ENCODE measurements at places on chromosomes 5 and 9.

GRCh38 chr5:176901260-176902101 lies 2.3 kb upstream of the HK3 start:
- no peak for DNase-seq

- peak; percentile 47 for DNase-seq
Measured at GRCh38 chr9:106112935-106113334, 418.6 kb downstream of the TMEM38B start.

GRCh38 chr5:177603631-177604030 lies 3.7 kb downstream of the B4GALT7 start:
- DNase-seq: no peak

DNA sequence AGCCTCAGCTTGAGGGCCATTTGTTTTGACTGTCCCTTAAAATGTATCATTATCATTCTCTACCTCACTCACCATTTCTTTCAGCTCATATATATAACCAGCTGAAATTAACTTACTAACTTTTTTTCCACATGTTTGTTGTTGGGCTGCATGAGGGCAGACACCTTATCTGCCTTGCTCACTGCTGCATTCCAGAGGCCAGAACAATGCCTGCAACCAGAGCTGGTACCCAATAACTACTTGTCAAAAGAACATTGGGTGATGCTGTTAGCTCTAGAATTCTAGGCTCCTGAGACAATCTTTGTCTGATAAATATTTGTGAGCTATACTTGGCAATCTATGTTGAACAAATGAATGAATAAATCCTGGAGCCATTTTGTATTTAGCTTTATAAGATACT lies 68.3 kb downstream of the HTR4 start:
- no peak for DNase-seq

DNA sequence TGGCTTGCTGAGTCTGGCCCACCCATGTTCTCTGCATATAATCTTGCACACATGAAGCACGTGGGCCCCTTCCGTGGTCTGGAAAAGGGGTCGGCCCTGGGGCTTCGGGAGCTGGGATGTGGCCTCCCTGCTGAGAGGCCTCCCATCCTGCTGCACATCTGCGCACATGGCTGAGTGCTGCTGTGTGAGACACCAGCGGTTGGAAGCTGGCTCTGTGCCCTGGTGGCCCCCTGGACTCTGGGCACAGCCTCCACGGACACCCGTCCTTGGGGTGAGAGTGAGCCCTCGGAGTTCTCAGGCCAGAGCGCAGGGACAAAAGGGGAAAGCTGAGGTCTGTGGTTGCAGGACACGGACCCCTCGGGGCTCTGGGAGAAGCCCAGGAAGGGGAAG lies 115.8 kb downstream of the RXRA start:
- peak; percentile 16 for DNase-seq

GRCh38 chr9:74284581-74285450 lies 212.3 kb upstream of the RORB start:
- no peak for DNase-seq

GRCh38 chr9:123495731-123496130 lies 139.7 kb downstream of the CRB2 start:
- DNase-seq: no peak

- DNase-seq: no peak
Measured at GRCh38 chr5:10595672-10596309, 31.9 kb downstream of the ANKRD33B start.

GRCh38 chr9:87606841-87607521 lies 109.3 kb downstream of the DAPK1 start:
- DNase-seq: no peak

- DNase-seq: no peak
Measured at GRCh38 chr5:2905741-2906140, 154.3 kb upstream of the IRX2 start.

- DNase-seq: peak; percentile 98
Measured at GRCh38 chr9:127770905-127771569, 7.4 kb downstream of the SH2D3C start.

DNA sequence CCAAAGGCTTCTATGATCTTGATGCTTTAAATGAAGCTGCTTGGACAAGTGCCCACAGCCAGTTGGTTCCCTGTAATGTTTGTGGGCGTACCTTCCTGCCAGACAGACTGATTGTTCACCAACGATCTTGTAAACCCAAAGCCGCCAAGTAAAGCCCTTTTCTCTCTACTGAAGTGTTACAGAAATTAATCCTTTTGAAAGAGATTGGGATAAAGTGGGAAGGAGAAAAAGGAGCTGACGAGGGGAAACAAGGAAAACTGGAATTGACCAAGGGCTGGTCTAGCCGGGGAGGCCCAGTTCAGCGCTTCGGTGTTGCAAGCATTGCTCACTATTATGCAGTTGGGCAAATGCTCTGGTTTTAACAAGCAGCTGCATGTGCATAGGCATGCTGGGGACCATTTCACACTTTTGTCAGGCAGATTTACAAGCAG lies 53.2 kb downstream of the ZNF474 start:
- DNase-seq: no peak

DNA sequence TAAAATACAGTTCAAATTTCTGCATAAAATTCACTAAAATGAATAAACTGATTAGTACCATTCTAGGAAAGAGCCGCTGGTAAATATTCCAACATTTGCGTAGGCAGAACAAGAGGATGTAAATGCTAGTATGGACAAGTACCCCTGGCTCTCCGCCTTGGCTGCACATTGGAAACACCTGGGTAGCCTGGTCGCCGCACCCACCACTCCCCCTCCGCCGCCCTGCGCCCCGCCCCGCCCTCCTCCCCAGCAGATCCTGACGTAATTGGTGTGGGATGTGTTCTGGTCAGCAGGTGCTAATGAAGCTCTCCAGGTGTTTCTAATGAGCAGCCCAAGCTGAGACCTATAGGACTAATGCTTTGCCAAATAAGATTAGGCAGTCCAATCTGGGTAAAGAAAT lies 225.7 kb downstream of the FRMD3 start:
- DNase-seq: no peak

DNA sequence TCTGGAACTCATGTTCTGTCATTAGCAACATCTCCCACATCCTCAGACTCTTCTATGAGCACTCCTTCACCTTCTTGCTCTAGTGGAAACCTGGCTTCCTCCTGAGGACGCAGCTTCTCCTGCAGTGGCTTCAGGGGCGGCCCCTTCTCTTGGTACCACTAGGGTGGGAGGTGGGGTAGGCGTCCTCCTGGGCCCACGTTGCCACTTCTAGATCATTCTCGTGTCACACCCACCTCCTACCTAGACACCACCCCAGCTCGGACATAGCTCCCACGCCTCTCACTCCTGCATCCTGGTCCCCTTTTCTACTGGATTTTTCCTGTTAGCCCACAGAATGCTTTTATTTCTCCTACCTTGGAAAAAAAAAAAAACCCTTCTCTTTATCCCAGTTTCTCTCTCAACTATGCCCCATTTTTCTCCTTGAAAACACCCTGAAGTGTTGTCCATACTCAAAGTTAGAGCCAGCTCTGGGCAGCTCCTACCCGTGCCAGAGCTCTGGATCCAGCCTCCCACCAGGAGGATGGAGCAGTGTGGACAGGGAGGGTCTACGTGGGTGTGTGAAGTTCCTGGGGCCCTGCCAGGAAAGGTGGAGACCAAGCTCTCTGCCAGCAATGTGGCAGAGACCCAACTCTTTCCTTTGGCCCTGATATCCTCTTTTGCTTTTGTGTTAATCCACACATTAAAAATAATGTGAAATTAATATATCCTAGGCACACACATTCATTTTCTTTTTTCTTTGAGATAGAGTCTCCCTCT lies 179.2 kb downstream of the HSPA4 start:
- DNase-seq: no peak

- no peak for DNase-seq
Measured at GRCh38 chr5:149936044-149936699, 8.4 kb downstream of the PDE6A start.

DNA sequence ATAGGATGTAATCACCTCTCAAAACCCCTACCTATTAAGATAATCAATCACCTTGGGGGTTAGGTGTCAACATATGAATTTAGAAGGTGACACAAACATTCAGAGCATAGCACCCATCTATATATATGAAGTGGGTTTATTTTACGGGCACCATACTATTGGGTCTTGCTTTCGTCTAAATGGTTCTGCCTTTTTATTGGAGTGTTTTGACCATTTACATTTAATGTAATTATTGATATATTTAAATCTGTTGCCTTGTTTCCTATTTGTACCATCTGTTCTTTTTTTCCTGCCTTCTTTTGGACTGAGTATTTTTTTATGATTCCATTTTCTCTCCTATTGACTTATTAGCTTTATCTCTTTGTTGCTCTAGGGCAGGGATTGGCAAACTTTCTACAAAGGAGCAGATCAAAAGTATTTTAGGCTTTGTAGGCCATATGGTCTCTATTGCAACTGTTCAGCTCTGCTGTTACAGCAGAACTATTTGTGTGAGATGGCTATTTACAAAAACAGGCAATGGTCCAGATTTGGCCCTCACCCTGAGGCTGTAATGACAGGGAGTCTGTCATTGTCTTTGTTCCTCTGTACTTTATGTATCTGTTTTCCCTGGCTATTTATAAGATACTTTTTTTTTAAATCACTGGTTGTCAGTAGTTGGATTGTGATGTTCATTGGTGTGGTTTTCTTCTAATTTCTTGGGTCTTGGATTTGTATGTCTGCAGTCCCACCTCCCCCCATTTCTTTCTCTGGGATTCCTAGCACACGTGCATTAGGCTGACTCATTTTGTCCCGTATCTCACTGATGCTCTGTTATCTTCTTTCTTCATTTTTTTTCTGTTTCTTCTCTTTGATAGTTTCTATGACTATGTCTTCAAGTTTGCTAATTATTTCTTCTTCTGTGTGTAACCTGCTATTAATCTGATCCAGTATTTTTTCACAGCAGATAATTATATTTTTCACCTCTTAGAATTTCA lies 127.1 kb downstream of the DAB2IP start:
- DNase-seq: no peak

DNA sequence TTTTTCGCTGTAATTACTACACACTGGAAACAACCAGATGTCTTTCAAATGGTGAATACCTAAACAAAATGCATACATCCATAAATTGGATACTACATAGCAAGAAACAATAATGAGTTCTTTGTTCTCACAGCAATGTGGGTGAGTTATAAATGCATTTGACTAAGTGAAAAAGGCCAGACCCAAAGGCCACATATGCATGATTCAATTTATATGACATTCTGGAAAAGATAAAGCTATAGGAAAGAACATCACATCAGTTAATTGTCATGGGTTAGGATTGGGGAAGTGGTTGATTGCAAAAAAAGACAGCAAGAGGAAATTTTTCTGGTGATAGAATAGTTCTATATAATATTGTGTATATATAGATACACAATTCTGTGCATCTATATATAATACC lies 198.9 kb downstream of the CYLC2 start:
- no peak for DNase-seq

- DNase-seq: no peak
Measured at GRCh38 chr5:151703227-151703626, 16.5 kb upstream of the SPARC start.

DNA sequence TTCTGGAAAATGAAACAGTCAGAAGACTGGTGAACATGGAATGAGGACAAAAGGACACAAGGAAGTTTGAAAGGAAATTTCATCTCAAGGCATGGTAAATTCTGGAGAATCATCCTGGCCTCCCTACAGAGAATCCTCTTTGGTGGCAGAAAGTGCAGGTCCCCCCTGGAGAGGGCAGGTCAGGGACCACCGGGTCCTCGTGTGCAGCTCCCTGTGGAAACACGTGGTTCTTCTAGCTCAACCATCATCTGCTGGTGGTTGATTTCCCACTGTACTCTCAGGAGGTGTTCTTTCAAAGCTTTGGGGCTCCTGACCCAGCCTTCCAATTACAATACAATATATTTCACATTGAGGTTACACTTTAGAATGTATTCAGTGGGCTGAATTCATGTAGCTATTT lies 2.6 kb upstream of the GTF3C5 start:
- DNase-seq: no peak

- no peak for DNase-seq
Measured at GRCh38 chr5:9850456-9850855, 220.3 kb upstream of the TAS2R1 start.

DNA sequence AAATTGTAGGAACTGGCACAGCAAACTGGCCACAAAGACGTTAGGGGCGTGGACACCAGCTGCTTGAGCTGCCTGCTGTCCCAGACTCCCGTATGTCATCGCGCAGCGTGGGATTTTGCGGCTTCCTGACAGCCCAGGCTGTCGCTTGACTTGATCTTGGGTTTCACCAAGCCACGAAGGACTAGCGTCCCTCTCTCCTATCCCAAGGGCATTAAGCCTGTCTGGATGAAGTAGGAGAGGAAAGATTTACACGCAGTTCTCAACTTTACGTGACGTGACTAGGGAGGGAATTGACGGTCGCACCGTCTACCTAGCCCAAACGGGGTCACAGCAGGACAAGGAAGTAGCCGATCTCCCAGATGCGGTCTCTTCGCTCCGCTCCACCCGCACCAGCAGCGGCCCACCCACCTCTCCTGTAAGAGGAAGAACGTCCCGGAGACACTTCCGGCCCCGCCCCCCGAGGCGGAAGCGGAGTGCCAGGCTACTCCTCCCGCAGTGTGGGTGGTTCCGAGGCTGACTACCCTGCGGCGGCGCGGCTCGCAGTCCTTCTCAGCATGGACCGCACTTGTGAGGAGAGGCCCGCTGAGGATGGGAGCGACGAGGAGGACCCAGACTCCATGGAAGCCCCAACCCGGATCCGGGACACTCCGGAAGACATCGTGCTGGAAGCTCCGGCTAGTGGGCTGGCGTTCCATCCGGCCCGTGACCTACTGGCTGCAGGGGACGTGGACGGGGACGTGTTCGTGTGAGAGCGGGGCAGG lies at the start of gene WDR55:
Gene WDR55, plus strand, starts transcription at position 546 of the 761 bp plus-strand sequence. Its CDS starts 9 bp downstream, at position 555.
- DNase-seq: peak; percentile 99

DNA sequence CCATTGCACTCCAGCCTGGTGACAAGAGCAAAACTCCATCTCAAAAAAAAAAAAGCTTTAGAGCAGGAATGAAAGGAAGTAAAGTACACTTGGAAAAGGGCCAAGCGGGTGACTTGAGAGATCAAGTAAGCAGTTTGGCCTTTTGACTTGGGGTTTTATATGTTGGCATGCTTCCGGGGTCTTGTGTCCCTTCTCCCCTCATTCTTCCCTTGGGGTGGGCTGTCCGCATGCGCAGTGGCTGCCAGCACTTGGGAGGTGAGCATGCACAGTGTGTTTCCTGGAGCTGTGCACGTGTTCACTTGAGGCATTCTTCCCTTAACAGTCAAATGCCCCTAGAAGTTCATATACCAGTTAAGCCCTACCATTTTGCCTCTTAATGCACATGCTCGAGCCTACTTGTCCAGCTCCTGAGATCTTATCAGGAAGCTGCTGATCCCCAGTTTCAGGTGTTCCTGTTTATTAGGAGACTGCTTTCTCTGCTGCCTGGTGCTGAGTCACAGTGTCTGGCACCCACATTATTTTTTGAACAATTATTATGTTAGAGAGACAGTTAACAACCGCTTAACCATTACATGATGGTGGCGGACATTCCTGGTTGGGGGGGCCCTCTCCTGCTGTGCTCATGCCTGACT lies 32.6 kb upstream of the PRRC2B start:
- peak; percentile 28 for DNase-seq

DNA sequence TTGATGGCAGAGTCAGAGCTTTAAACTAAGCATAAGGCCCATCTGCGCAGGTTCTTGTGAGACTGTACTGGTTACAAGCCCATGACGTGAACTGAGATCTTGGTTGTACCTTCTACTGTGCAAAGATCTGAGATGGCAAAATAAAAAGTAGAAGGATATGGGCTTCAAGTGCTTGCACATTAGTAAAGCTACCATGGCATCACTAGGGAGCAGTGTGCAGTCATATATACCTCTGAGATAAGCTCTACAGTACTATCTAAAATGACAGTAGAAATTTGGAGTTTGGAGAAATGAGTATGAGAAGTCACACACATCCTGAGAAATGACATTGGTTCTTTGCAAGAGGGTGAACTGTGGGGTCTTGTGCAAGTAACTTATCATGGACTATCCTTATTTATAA lies 408.2 kb upstream of the PRR16 start:
- no peak for DNase-seq

- no peak for DNase-seq
Measured at GRCh38 chr9:81377921-81378320, 311.4 kb downstream of the TLE1 start.
